ENCODE measurements at places on chromosomes 1 and 21.

- DNase-seq: no peak
These were observed 7.6 kb upstream of the RGSL1 start for GRCh38 chr1:182442333-182442732.

- no peak for DNase-seq
These were observed 871 bp upstream of the ETS2 start for GRCh38 chr21:38804789-38805327.

GRCh38 chr1:55329808-55330432, 114.8 kb upstream of the USP24 start:
- no peak for DNase-seq

DNA sequence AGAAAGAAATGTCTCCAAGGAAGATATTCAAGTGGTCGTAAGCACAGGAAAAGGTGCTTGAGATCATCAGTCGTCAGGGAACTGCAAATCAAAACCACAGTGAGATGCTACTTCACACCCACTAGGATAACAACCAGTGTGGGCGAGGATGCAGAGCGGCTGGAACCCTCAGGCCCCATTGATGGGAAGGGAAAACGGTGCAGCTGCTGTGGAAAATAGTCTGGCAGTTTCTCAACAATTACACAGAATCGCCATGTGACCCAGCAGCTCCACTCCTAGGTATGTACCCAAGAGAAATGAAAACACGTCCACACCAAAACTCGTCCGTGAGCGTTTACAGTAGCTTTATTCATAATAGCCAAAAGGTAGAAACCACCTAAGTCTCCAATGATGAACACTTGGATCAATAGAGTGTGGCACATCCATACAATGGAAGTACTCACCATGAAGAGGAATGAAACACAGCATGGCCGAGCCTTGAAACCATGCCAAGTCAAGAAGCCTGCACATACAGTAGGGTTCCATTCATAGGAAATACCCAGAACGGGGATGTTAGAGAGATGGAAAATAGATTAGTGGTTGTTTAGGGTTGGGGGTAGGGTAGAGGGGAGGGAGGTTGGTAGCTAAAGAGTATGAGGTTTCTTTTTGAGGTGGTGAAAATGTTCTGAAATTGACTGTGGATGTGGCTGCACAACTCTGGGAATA, 6.1 kb downstream of the DFFB start:
- no peak for DNase-seq

- no peak for DNase-seq
These were observed 97.7 kb upstream of the JUN start for GRCh38 chr1:58881471-58881994.

Measured in T-helper 22 cell (primary cell).